NCI-H226 (cell line): ENCODE measurements at places on chromosomes 7 and 10.
A peak's percentile ranks its signal among the peaks of the same experiment; 100 is the strongest.

- no peak for DNase-seq
These were observed 129.4 kb downstream of the DNAJB6 start for GRCh38 chr7:157465891-157466866.

DNA sequence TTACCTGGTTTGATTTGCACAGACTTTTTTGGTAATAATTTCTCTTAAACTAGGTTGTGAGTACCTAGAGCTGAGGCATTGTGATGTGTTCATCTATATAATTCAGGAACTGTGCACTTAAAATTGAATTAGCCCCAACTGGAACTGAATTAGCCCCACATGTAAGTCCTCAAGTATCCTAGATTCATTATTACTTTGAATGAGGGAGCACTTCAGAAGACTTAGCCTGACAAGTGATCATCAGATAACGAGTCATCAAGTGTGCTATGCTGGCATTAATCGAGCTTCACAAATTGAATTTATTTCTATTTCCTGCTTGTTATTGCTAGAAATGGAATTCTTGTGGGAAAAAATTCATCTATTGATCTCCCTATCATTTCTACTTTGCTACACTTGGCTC lies 323.4 kb upstream of the SEMA3D start:
- DNase-seq, result no peak

DNA sequence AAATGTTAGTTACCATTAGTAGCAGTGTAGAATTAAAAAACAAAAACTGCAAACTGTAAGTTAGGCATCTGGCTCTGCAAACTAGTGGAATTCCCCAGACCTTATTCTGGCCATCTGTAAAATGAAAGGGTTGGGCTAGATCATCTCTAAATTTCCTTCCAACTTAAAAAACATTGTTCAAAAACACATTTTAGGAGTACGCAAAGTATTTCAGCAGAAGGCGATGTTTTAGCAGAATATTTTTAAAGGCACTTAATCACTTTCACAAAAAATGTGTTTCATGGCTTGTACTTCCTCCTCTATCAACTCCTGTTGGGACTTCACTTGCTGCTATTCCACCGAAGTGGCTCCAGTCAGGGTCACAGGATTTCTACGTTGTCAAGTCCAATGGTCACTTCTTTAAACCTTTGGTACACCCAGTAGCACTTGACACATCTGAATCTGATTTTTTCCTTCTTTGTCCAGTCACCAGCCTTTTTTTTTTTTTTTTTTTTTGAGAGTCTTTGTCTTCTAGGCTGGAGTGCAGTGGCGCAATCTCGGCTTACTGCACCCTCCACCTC lies 169.0 kb downstream of the AHR start:
- DNase-seq, result no peak

DNA sequence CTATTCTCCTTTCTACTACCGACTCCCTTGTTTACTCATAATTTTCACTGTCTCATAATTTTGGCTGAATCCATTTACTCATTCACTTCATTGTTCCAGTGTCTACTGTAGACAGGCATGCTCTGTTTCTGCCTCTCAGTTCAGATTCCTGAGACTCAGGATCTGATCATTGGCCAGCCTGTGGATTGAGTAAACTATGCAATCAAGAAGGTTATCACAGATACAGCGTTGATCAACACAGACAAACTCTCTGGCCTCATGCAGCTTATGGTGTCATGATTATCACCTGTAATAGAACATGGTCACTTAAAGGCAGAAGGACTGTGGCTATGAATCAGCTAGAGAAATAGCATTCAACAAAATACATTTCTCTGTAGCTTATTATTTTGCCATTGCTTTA lies 86.0 kb downstream of the SEMA3E start:
- DNase-seq, result no peak

- DNase-seq, result no peak
These were observed 736 bp downstream of the MINDY4 start for GRCh38 chr7:30771880-30772425.

- no peak for DNase-seq
These were observed 121.5 kb upstream of the DPP6 start for GRCh38 chr7:153930696-153931095.

DNA sequence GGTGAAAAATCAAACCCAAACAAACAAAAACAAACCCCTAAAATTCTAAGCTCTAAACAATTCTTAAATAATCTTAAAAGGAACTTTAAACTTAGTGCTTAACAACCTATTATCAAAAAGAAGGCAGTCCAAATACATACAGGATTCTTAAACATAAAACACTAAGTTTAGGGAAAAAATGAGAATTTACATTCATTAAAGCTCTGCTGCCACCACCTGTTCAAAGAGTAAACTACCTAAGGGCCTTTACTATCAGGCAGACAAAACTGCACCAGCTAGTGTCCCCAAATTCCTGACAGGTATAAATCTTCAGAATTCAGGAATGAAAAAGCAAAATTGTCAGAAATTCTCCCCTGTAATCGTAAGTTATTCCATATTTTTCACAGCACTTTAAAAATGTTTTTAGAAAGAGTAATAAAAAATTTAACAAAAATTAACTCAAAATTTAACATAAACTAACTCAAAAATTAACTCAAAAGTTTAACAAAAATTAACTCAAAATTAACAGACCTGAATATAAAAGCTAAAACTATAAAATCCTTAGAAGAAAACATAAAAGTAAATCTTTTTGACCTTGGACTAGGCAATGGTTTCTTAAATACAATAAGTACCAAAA lies 55.1 kb downstream of the PDZD8 start:
- DNase-seq, result no peak

DNA sequence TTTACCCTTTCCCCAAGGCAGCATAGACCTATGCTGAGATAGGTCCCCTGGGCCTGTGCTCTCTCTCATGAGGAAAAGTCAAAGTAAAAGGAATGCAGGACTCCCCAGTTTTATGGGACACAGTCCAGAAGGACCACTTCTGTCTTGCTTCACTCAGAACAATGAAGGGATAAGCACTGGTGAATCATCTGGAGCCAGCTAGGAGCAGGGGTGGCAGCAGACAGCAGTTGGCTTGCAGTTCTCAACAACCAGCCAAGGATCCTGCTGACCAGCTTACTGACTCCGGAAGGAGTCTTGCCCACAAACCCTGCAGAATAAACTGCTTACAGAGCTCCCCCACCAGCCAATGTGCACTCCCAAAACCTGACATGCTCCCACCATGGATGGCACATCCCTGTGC lies 152.1 kb upstream of the GHITM start:
- DNase-seq, result no peak

- DNase-seq, result no peak
These were observed 20.8 kb downstream of the HYCC1 start for GRCh38 chr7:22992874-22993840.

- DNase-seq, result no peak
These were observed 1.5 kb downstream of the FHIP2A start for GRCh38 chr10:114823077-114823463.

GRCh38 chr7:117308891-117309290 lies 14.0 kb downstream of the WNT2 start:
- no peak for DNase-seq

DNA sequence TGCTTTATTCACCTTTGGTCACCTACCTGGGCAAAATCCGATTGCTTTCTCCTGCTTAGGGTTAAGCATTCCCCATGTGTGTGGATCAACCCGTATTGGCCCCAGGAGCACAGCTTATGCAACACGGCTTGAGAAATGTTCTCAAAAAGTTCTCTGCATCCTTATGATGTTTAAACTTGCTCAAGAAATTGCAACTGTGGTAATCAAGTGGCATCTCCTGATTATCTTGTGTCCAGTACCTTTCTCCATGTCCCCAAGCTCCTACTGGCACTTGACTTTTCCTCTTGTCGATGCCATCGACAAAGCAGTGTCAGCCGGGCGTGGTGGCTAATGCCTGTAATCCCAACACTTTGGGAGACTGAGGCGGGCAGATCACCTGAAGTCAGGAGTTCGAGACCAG lies 4.7 kb upstream of the PKD2L1 start:
- no peak for DNase-seq

DNA sequence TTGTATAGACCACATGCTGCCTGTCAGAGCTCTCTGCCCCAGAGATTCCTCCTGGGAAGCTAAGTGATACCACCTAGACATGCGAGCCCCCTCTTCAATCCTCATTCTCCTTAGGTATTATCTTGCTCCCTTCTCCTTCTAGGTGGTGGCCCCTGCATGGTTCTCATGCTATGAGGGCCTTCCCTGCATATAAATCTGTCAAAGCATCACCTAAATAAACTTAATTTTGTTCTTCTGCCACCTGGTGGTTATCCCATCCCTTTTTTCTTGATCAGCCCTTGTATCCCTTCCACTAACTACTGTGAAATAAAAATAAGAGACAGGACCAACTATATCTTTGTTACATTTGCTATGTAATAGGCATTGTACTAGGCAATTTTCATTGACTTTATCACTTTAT lies 242.1 kb downstream of the CDC14C start:
- DNase-seq, result no peak

DNA sequence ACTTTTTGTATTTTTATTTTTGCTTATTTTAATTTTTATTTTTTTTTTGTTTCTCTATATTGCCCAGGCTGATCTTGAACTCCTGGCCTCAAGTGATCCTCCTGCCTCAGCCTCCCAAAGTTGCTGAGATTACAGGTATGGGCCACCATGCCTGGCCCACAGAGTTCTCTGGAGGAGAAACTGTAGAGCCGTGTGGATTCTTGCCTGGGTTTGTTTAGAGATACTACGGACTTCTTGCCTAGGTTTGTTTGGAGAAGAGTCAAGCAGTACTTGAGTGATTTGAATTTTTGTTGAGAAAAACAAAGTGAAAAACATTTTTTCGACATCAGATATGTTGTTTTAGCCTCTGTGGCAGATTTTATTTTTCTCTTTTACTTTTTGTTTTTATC lies 99.0 kb downstream of the CAMK1D start:
- no peak for DNase-seq

- DNase-seq, result no peak
These were observed 8.4 kb downstream of the ABCB1 start for GRCh38 chr7:87592300-87592699.

DNA sequence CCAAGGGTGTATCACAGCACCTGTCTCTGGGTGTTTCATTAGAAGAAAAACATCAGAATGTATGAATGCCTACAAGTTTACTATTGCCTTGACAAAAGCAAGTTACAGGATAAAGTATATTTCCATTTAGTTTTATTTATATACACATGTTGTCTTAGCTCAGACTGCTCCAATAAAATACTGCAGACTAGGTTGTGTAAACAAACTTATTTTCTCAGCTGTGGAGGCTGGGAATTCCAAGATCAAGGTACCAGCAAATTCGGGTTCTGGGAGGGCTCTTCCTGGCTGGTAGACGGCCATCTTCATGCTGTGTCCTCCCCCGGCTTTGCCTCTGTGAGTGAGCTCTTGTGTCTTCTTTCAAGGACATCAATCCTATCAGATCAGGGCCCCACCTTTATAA lies 77.1 kb upstream of the UNC5B start:
- DNase-seq, result no peak

- peak; percentile 1 for DNase-seq
These were observed 2.4 kb downstream of the ZMYND11 start for GRCh38 chr10:137606-138005.

DNA sequence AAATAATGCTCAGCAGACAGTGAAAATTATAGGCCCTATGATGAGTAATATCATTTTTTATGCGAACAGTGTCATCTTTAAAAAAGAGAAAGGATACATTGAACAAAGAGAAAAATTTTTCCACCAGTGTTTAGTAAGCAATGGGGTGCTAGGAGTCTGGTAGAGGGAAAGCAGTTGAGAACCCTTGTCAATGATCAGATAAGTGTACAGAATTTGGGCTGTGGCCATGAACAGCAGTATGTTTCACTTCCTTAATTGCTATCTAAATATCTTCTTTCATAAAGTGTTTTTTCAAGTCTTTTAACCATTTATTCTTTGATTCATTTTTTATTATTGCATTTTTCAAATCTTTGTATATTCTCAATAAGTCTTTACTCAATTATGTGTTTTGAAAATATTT lies 750.7 kb upstream of the KCND2 start:
- DNase-seq, result no peak

GRCh38 chr7:28986765-28987110 lies 28.6 kb upstream of the TRIL start:
- DNase-seq, result peak; percentile 36

DNA sequence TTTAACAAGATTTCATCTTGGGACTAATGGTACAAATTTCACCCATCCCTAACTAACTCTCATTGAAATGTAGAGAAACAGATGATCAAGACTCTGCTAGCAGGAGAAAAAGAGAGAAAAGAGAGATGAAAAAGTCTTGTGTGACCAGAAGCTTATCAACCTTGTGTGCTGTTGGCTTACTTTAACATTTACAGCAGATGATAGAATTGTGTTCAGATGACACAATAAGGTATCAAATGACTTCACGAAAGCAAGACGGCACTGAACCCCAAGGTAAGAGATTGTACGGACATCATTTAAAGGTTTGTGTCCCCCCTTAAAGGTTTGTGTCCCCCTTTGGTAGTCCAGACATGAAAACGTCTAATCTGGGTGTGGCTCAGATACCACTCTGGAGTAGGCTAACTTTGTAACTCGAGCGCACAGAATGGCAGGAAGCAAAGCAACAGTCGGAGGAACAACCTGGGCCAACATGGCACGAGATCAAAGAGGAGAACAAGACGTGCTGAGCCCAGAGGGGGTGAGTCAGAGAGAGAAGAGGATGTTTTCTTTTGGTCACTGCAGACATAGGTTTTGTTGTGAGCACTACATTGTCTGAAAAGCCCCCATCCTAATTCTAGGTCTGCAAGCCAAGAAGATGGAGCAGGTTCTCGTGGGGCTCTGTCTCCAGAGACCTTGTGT lies 10.4 kb upstream of the LMBR1 start:
- DNase-seq, result peak; percentile 46

DNA sequence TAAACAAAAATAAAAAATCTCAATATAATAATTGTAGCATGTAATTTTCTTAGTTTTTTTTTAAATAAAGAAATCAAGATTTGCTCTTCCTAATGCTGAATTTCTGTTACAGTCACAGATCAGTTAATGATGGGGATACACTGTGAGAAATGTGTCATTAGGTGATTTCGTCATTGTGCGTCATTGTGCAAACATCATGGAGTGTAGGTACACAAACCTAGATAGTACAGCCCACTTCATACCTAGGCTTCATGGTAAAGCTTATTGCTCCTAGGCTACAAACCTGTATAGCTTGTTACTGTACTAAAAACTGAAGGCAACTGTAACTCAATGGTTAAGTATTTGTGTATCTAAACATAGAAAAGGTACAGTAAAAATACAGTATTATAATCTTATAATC lies 74.4 kb upstream of the LSM8 start:
- no peak for DNase-seq

DNA sequence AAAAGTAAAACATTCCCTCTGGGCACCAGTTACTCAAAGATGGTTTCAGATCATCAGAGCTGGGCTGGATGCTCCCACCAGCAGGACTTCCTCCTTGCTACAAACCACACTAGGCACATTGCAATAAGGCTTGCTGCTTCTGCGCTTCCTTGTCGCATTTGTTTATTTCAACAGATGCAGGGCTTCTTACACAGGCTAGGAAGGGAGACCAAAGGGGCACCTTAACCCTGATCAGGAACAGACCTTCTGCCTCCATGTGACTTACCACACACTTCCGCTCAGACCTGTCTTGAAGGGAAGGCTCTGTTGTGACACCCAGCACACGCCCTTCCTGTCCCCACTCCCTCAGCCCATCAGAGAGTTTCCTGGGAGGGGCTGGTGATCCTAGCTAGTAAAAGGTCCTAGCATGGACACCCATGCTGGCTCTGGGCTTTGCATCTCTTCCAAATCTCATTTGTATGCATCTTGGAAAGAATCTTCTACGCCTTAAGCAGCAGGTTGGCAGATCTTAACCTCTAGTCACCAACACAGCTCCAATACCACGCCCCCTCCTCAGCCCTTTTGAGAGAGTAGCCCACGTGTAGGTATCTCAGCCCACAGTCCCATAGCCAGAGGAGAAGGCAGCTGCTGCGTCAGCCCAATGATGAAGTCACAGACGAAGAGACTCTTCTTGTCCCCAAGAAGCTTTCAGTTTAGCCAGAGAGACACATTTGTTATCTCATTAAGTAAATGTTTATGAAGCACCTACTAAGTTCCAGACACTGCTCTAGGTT lies 47.1 kb upstream of the SVIL start:
- no peak for DNase-seq
